ENCODE measurements at places on chromosomes 3 and 15.

GRCh38 chr3:153591561-153592245, 429.7 kb downstream of the RAP2B start:
- no peak for DNase-seq

GRCh38 chr3:73481888-73482287, 142.9 kb downstream of the PDZRN3 start:
- no peak for DNase-seq

- no peak for DNase-seq
These were observed 236.4 kb upstream of the RARB start for GRCh38 chr3:25191673-25192072.

DNA sequence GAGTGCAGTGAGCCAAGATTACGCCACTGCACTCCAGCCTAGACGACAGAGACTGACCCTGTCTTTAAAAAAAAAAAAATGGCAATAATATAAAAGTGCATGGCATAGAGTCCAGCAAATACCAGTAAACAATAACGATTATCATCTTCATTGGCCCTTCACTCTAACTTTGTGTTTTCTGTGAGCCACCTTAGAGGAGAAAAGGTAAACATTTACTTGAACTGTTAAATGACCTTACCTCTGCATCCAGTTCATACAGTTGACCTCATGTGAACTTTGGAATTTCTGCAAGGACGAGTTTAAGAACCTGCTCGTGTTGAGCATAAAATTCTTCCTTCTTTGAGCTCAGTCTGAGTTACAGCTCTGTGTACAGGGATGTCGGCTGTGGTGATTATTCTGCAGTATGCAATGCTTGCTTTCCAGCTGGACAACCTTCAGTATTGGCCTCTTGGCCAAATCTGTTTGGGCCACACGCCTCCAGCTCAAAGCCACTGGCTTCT, 56.6 kb downstream of the RLBP1 start:
- no peak for DNase-seq

- no peak for DNase-seq
These were observed 21.6 kb downstream of the UACA start for GRCh38 chr15:70741677-70742293.
